Fibroblast of skin of right quadriceps (primary cell): ENCODE measurements at places on chromosomes 12 and 14.

DNA sequence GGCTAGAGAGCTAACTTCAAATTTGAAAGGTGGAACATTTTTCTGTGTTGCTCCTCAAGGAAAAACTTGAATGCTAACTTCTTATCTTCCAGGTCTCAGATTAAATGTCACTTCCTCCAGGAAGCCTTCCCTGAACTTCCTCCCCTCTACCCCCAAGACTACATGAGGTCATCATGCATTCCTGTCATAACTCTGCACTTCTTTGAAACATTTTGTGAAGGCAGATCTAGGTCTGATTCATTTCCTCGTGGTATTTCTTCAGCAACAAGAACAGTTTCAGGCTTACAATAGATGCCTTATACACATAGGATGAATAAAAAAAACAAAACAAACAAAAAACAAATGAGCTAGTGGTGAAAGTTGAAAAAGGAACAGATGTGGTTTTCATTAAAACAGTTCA, 97.1 kb upstream of the SRRM4 start:
- DNase-seq = no peak

DNA sequence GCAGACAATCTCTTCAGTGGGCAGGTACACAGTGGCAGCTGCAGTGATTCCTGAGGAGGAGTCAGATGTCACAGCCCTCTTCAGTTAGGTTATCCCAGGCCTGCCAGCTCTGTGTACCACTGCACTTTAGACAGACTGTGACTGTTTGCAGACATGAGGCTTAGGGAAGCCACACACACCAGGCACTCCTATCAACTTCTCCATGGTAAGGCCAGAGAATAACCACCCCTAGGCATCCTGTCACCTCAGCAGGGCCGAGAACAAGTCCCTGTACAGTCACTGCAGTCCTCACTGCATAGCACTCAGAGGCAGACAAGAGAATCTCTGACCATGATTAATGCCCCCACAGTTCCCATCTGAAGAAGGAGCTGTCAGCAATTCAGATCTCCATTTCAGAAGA, 296.5 kb downstream of the GALC start:
- DNase-seq = no peak

DNA sequence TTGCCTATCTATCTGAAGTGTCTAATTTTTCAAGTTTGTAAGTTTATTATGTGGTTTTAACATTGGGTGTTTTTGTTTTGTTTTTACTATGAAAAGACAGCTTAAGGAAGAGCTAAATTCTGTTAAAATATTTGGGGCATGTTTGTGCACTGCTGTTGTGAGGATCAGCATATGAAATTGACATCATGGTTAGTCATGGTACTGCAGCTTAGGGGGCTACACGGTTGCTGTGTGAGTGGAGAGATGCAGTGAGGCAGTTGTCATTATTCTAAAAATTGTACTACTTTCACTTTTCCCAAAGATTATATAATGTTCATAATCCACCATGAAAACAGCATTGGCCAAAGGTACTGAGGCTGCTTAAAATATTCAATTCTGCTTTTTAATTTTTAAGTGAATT, 49.0 kb downstream of the ZC3H14 start:
- no peak for DNase-seq

- peak; percentile 8 for DNase-seq
Measured at GRCh38 chr12:124111006-124111405, 138.0 kb downstream of the ZNF664 start.

- peak; percentile 77 for DNase-seq
Measured at GRCh38 chr14:104973385-104974145, 4.6 kb downstream of the AHNAK2 start.

GRCh38 chr12:112303004-112303403, 79.2 kb downstream of the HECTD4 start:
- peak; percentile 70 for DNase-seq

DNA sequence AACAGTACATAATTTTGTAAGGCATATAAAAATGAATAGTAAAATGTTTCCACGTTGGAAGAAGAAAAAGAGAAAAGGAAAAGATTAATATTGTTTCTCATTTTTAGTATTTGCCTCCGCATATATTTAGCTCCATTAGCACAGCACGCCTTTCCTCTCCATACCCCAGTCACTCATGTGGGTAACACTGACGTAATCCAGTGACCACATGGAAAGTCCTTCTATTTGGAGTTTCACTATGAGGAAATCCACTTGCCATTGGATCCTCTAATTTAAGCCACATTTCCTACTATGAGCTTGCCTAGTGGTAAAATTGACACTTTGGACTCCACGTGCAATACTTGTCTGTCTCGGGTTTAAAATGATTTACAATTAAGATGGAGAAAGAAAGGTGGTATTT, 5.7 kb upstream of the SLCO1A2 start:
- no peak for DNase-seq

- DNase-seq = no peak
Measured at GRCh38 chr12:92237762-92238523, 92.3 kb upstream of the BTG1 start.

GRCh38 chr14:60102389-60102788, 10.7 kb downstream of the PCNX4 start:
- peak; percentile 95 for DNase-seq

DNA sequence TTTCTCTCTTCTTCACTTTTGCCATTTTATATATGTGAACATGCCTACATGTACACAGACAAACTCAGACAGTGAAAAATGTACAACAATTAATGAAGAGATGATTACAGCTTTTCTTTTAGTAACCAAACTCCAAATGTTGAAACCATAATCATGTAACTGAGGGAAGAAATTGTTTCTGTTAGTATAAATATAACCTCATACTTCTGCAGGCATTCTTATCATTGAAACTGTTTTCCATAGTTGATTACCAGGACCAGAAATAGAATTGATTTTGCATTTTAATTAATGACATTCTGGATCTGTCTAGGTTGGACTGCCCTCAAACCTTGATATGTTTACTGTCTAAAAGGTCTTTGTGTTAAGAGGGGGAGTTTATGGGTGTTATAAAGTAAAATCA, 3.2 kb downstream of the ANO4 start:
- no peak for DNase-seq

DNA sequence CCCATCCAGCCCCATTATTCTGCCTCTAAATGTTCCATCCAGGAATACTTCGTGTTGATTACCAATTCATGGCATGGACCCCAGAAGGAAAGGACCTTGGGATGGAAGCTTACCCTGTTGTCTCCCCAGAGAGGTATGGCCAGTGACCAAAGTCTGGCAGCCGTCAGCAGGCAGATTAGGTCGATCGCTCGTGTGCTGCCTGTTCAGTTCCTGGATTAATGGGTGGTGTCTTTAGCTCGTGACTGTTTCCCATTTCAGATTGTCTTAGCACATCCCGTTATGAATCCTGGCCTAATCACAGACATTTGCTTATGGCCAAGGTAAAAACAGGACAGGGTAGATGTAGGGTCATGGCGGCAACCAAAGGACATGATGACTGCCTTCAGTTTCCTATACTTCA, 122.9 kb upstream of the NTF3 start:
- no peak for DNase-seq

- no peak for DNase-seq
Measured at GRCh38 chr14:76138758-76139723, 12.7 kb upstream of the GPATCH2L start.

- no peak for DNase-seq
Measured at GRCh38 chr12:13200841-13201240, 4.3 kb downstream of the EMP1 start.

GRCh38 chr12:81809829-81810595, 50.9 kb upstream of the PPFIA2 start:
- DNase-seq = no peak

DNA sequence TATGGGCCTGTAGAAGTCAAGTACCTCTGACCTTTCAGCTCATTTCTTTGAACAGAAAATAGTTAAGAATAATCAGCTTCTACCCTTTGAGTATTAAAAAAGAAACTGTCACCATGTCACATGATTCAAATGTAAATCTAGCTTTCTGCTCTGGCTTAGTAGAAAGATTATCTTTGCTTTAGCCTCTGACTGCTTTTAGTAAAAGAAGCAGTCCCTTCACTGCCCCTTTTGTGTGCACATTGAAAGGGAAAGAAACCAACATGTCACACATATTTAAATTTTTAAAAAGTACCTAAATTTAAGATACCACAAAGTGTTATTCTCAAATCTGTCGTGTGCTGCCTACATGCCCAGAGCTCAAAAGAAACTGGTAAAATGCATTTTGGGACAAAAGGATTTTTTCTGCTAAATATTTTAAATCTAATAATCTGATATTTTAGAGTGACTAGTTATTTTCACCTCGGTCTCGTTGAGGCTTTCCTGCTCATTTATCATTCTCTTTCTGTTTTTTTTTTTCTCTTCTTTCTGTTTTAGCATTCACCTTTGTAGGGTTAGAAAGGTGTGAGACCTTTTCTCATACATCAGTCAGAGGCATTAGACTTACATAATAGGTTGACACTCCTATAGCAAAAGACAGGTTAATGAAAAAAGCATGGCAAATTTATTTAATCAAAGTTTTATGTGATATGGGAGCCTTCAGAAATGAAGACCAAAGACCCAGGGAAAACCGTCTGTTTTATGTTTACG, 41.3 kb downstream of the SLC16A7 start:
- no peak for DNase-seq

DNA sequence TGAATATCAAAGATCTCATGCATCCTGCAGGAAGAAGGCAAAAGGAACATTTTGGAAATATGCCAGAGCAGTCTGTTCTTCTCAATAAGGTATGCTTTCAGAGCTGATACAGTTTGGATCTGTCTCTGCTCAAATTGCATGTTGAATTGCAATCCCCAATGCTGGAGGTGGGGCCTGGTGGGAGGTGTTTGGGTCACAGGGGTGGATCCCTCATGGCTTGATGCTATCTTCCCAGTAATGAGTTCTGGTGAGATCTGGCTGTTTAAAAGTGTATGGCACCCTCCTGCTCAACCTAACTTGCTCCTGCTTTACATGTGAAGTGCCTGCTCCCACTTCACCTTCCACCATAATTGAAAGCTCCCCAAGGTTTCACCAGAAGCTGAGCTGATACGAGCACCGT, 76.6 kb downstream of the RIN3 start:
- no peak for DNase-seq

DNA sequence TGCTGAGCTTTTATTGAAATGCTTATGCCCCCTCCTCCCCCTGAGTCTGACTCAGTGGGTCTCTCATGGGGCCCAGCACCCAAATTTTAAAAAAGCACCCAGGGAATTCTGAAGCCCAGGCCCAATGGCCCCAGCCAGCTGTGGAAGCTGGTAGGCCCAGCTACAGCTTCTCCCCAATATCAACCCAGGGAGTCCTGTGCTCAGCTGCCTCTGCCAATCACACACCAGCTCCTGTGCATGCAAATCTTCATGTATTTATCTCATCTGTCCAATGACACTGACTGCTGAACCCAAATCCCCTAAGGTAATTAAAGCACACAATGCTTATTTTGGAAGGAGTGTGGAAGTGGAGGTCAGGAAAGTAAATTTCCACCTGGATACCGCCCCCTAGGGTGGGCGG, 76.3 kb downstream of the CCDC88C start:
- DNase-seq = no peak

DNA sequence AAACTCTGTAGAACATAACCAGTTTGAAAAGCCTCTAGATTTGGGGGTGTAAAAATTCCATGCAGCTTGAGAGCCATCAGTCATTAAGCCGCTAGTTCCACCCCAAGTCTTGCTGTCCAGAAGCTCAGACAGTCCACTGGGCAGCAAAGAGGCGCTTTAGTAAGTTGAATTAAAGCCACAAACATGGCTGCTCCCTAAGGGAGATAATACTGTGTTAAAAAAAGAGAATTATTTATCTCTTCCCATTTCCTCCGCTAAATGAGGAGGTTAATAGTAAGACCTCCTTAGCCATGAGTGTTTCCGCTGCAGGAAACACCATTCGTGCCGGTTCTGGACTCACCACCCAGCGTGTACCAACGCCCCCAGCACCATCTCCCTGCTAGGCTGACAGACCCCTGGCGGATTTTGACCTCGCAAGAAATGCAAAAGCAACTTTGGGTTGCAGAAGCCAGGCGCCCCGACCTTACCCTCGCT, 536 bp downstream of the TM7SF3 start:
- DNase-seq = peak; percentile 11

- peak; percentile 61 for DNase-seq
Measured at GRCh38 chr12:119989731-119990381, 820 bp downstream of the BICDL1 start.

DNA sequence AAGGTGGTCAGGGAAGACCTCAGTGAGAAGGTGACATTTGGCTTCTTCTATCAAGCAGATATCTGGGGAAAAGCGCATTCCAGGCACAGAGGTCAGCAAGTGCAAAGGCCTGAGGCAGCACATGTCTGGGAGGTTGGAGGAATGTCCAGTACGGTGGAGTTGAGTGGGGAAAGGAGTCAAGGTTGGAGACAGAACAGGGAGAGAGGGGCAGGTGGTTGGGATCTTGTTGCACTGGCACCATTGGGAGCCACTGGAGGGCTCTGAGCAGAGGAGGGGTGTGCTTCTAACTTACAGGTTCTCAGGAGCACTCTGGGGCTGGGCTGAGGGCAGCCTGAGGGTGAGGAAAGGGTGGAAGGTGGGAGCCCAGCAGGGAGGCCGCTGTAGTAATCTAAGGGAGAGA, 52.1 kb downstream of the EID3 start:
- no peak for DNase-seq

- peak; percentile 77 for DNase-seq
Measured at GRCh38 chr12:45729233-45730083, at the start of gene ARID2. Gene ARID2 (plus strand): TSS chr12:45729706. CDS start chr12:45729837, 131 bp downstream.

DNA sequence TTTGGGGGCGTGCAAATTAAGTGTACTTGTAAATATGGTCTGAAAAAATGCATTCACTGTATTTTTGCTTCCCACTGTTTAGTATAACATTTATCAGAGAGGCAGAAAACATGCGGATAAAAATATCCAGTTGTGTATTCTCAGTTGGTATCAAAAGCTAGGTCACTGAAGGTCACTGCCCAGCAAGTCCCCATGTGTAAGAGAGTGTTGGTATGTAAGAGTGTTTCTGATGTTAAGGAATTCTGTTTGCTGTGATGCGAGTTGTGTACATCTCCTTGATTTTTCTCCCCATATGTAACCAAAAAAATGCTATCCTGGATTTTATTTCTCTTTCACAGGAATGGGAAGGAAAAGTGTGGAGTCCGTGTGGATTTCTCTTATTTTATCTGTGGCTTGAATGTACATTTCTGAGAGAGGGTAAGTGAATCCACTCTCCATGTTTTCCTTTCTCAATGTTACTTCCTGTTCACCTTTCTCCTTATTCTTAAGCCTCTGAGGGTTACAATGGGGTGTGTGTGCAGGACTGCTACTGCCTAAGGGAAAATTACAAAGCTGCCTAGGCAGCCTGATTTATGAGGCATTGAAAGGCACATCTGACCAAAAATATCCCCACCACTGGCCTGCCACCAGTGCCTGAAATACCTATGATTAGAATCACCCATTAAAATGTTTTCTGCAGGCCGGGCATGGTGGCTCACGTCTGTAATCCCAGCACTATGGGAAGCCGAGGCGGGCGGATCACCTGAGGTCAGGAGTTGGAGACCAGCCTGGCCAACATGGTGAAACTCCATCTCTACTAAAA, 97.9 kb upstream of the USP44 start:
- peak; percentile 77 for DNase-seq

DNA sequence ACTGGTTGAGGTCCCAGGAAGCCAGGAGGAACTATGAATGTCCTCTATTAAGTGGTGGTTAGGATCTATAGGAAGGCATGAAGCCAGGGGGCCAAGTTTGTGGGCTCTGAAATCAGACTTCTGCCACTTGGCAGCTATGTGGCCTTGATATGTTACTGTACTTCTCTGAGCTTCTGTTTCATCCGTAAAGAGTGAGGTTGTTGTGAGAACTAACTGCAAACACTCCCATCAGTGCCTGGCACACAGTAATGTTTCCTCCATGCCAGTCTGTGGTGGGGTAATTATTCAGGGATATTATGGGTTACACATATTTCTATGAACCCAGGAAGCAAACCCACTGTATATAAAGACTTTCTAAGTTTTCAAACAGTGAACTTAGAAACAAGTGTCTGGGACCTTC, 57.4 kb downstream of the PLXNC1 start:
- DNase-seq = no peak
